ENCODE measurements at places on chromosomes 6 and 20.
A peak's percentile ranks its signal among the peaks of the same experiment; 100 is the strongest.

- peak; percentile 74 for DNase-seq
These were observed 809 bp upstream of the NOL7 start for GRCh38 chr6:13614126-13614925.

- DNase-seq = peak; percentile 76
These were observed 14.8 kb downstream of the MDFI start for GRCh38 chr6:41652866-41653652.

DNA sequence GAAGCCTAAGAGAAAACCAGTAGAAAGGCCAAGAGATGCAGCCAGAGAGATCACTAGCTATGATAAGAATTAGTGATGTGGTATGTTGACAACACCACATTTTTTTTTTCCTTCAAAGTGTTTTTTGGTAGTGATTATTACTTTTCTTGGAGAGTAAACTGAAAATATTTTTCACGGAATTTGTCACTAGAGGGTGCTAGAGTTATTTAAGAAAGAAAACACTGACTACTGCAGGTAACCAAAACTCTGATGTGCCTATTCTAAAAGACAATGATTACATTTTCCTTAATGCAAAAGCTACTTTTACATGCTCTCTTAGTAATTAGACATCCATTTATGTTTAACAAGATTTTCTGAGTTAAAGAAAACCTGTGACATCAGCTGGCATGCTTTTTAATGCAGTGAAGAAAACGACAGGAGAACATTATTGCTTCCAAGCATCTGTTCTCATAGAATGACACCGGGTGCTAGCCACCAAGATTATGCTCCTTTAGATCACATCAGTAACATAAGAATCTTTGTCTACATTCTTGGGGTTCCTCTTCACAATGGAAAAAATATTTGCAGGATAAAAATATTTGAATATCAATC, 28.8 kb downstream of the RWDD2A start:
- DNase-seq = peak; percentile 37

DNA sequence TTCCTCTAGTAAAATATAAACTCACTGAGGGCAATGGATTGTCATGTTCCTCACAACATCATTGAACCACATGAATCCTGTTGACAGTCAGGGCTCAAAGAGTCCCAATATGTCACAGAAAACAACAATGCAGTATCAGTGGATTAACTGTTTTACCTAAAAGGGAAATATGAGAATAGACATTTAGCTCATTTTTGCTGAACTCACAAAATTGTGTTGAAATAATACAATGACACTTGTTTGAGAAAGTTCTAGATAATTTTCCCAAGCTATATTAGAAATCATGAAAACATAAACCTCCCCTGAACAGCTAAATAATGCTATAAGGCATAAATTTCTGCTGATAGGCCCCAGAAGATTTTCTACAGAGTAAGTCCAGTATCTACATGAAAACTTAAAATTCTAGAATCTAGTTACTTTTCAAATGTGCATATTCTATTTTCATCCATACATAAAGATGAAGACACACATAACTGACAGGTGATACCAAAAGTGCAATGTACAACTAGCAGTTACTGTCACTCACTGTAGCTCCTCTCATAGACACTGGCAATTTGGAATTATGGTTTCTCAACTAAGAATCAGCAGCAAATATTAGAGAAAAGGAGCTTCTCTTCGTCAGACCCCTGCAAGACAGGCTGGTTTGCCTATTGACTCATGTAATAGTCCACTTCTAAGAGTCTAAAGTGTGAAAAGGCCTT, 269.9 kb downstream of the PTPRK start:
- DNase-seq = no peak

GRCh38 chr6:82705579-82705978, 342.0 kb downstream of the TPBG start:
- no peak for DNase-seq

DNA sequence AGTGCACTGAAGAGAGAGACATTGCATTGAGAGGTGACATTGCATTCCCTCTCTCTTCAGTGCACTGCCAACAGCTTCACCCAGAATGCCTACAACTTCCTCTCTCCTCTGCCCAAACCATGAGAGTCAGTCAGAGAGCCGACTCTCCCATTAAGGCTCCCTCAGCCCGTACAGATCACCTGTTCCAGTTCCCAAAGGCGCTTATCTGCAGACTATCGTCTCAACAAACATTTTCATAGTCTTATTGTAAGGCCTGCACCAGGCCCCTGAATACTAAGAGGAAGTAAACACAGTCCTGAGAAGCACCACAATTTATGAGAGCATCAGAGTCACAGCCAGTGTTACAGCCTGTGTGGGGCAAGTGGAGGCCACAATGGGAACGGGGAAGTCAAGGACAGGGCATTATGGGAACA, 53.7 kb downstream of the GFOD1 start:
- no peak for DNase-seq

DNA sequence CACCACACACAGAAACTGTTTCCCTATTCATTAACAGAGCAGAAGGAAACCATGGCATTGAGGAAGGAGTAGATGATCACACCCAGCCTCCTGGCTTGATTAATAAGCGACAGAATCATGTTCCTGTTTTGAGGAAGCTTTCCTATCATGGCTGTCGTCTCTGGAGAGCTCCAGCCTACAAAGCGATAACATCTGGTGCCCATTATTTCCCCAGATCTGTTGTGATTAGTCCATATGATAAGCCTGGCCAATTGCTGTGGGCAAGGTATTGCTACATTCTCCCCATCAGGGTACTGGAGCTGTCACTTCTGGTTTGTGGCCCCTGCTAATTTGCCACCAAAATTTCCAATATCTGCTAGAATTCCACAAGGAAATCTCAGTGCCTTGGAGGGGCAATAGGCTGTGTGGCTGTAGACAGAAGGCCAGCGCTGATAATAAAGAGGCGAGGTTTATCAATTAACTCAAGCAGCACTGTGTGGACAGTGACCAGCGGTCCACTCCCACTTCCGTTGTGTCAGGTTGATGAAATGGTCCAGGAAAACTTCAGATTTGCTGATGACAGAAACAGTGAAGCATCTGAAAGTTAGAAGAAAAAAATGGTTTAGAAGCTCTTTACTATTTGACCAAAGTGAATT, 66.4 kb downstream of the OLIG3 start:
- DNase-seq = no peak

DNA sequence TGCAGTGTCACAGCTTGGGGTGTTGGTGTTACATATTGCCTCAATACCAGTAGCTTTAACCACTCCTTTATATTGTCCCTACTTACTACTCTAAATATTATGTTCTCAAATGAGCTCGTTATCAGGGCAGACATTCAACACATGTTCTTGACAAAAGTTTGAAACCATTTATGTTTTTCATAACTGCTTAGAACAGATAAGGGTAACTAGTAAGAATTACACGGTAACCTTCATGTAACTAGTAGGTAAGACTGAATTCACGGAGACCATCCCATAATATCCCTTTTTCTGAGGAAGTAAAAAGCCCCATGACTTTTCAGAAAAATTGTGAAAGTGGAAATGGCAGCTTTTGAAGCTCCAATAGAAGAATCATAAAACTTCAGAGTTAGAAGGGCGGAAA, 59.6 kb upstream of the CENPW start:
- no peak for DNase-seq

DNA sequence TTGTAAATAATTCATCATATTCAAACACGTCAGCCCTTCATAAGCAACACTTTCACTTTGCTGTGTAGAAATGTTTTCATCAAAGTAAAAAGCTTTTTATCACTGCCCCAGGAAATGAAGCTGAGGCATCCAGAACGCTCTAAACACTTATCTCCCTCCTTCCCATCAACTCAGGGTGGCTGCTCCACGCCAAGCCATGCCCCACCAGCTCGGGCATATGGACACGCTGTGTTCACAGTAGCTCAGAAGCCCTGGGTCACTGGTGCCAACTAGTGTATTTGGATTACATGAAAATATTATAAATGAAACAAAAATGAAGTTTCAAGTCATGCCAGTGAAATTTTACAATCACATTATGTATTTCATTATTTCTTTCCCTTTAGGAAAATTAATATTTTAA, 10.3 kb downstream of the PDE10A start:
- DNase-seq = no peak

GRCh38 chr6:43185391-43185985, 3.5 kb downstream of the CUL9 start:
- DNase-seq = no peak

DNA sequence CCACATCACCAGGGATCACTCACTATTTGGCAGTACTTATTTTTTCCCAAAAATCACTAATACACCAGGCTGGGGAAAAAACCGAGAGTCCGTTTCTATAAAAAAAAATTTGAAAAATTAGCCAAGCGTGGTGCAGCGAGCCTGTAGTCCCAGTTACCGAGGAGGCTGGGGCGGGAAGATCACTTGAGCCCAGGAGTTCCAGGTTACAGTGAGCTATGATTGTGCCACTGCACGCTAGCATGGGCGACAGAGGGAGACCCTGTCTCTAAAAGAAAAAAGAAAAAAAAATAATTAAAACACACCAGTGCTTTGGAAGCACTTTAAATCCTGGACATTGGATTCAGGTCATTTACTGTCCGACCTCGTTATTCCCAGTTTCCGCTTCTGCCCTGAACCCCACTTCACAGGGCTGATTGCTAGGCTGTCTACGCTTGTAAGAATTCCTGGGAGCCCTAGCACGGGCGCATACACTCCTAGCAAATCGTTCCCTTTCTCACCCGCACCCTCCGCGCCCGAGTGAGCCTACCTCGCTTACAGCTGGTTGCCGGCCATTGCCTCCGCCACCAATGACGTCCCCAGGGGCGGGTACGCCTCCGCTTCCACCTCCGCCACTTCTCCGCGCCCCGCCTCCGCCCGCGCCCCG, at the start of gene TPMT:
Gene TPMT, minus strand, starts transcription at position 571 of the 643 bp plus-strand sequence. CDS start 5,950 bp downstream, outside the sequence.
- peak; percentile 98 for DNase-seq

- DNase-seq = no peak
These were observed 262.1 kb upstream of the ADGRB3 start for GRCh38 chr6:68372991-68373390.

- DNase-seq = no peak
These were observed 15.5 kb downstream of the PPIL6 start for GRCh38 chr6:109424946-109425345.

GRCh38 chr20:24731312-24731711, 217.8 kb upstream of the CST7 start:
- DNase-seq = no peak

DNA sequence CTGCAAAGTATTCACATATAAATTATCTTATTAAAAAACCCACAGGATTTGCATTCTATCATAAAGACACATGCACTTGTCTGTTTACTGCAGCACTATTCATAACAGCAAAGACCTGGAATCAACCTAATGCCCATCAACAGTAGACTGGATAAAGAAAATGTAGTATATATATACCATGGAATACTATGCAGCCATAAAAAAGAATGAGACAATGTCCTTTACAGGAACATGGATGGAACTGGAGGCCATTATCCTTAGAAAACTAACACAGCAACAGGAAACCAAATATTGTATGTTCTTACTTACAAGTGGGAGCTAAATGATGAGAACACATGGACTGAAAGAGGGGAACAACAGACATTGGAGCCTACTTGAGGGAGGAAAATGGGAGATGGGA, 97.0 kb downstream of the FAM217A start:
- no peak for DNase-seq

- peak; percentile 11 for DNase-seq
These were observed 6.7 kb downstream of the KCNK15 start for GRCh38 chr20:44752099-44752931.

DNA sequence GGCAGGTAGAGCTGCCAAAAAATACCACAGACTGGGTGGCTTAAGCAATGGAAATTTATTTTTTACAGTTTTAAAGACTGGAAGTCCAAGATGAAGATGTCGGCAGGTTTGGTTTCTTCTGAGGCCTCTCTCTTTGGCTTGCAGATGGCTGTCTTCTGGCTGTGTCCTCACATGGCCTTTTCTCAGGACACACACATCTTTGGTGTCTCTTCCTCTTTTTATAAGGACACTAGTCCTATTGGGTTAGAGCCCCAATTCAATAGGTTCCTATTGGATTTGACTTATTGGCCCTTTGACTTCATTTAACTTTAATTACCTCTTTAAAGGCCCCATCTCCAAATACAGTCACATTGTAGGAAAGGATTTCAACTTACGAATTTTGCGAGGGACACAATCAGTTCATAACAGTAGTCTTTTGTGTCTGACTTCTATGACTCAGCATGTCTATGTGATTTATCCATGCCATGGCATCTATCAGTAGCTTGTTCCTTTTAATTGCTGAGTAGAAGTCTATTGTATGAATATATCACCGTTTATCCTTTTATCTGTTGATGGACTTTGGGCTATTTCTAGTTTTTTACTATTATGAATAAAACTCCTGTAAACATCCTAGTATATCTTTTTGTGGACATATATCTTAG, 11.0 kb upstream of the TCP11 start:
- DNase-seq = no peak

DNA sequence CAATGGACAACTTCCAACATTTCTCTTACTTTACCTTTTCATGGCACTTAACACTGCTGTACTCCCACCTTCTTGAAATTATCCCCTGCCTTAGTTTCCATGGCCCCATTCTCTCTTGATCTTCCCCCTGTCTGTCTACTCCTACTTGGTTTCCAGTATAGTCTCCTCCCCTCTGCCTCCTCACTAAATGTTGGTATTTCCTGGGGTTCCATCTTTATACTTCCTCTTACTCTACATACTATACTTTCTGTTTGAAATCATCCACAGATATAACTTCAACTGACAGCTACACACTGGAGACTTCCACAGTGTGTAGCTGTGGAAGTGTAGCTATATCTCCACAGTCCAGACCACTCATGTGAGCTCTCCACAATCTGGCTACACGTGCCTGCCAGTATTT, 13.5 kb downstream of the ZHX3 start:
- DNase-seq = no peak

DNA sequence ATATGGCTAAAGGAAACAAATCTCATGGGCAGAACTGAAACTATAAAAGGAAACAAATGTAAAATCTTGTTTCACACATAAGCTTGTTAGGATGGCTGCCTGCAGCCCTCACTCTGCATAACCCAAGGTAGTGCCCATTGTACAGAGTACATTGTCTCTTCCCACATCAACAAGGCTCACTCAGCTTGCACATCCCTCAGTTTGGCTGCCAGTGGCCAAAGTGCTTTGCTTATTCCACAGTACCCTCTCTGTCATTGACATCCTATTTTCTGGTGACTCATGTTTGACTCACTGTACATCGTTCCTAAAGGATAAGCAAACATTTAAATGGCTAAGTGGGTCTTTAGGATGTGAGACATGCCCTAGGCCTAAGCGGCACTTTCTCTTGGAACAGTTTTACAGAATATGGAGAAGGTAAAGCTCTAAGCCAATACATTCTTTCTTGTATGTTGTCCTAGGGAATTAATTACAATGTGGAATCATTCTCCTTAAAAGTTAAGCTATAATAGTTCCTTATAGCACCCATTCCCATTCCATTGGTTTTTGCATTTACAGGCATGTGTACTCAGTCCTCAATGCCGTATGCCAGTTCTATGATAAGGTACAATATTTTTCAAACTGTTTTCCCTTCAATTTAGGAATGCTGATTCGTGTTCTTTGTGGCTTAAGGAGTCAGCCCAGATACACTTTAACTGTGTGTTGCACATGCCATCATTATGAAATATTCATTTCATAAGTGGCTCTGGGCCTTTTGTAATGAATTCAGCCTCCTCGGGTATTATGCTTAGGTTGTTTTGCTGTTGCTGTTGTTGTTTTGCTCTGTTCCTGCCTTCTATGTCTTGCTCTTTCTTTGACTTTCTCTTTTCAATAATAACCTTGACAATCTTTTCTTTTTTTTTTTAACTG, 5.5 kb downstream of the ANKEF1 start:
- no peak for DNase-seq
